ENCODE measurements at places on chromosomes 11 and 22. TPM values are rescaled to one million over a fixed set of nuclear protein-coding genes. Genes with fewer than 3 reads are reported as not detected.

GRCh38 chr22:39940757-39941305, 19.4 kb upstream of the TMA7B start:
- no peak for DNase-seq

DNA sequence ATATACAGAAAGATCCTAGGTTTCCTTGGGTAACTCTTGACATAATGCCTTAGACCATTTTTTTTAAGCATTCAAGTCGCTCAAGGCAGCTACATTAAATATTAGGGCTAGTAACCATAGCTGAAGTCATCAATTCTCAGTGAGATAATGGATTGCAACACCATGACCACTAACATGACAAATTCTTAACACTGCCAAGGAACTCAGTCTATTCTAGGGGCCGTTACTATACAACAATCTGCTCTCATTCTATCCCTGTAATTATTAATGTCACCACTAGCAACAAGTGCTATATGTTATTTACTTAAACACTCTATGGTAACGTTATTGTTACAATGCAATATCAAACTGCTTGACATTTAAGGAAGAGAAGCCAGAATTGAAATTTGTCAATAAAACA, 3.2 kb upstream of the STK33 start:
- DNase-seq: no peak

Gene KRTAP5-11
- not detected for total RNA-seq

Gene MOGAT2
- 0.32 TPM for total RNA-seq

- no peak for DNase-seq
Measured at GRCh38 chr11:12901272-12901671, 107.8 kb upstream of the RASSF10 start.

DNA sequence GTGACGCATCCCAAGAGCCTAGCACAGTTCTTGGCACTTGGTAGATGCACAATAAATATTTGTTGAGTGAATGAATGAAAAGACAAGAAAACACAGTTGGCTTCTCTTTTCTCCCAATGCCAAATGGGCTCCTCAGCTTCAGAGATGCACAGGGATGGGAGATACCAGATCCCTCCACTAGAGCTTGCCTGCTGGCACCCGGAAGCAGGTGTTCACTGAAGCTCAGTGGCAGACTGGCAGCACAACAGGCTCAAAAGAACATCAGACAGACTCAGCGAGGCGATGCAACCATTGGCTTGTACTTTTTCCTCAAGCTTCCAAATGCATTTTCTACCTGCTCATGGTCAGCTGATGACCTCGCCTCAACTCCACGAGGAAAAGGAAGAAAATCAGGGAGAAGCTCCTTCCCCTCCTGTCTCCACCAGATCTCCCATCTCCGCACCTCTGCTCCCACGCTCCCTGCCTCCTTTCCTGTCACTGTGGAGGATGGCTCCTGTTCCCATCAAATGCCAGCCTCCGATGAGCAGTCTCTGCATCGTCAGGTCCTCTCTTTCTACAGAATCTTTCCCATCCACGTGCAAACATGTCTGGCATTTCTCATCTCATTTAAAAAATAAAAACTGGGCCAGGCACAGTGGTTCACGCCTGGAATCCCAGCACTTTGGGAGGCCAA, 5.8 kb downstream of the RAPSN start:
- no peak for DNase-seq

- no peak for DNase-seq
Measured at GRCh38 chr22:40345815-40346184, 500 bp upstream of the ADSL start.

GRCh38 chr11:2314136-2314524, 12.3 kb downstream of the TSPAN32 start:
- DNase-seq: no peak

Gene DBX1
- not detected for total RNA-seq

DNA sequence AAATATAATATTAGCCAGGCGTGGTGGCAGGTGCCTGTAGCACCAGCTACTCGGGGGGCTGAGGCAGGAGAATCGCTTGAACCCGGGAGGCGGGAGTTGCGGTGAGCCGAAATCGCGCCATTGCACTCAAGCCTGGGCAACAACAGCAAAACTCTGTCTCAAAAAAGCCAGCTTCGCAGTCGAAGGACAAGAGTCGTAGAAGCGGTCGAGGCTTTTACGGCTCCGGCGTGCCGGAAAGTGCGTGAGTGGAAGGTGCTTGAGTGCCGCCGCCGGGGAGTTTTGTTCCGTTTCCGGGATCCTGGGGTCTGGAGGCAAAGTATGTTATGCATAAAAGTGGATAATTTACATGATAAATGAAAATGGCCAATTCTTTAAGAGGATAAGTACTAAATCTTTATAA, 43.6 kb downstream of the SYN3 start:
- no peak for DNase-seq

DNA sequence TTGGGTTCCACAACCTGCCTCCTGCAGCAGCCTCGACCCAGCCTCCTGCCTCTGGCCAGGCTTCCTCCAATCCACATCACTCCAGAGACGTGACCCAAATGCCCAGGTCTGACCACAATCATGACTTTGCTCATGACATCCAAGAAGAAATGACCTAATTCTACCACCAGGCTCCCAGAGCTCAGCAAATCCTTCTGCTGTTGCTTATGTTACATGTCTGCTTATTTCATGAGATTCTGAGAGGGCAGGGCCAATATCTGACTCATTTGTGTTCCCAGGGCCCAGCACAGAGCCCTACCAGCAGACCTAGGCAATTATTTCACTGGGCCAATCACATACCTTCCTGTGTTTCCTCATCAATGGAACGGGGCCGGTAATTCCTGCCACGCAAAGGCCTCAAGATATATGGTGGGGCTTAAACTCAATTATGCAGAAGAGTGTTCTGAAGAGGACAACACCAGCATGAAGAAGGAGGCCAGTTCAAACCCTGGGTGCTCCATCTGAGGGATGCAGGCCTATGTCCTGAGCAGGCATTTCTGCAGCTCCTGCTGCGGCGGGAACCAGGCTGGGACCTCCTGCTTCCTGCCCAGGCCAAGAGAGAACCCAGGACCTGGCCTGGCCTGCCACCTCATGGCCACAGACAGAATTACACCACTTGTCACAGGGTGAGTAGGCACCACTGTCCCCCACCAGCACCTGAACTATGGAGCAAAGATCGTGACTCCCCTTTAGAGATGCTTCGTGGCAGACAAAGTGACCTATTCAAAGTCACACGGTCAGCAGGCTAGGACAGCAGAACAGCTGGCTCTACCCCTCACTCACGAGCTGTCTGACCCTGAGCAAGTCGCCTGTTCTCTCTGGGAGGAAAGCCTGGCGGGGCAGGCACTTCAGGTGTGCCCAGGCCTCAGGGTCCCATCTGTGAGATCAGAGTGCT, 5.9 kb downstream of the CENPM start:
- peak; percentile 80 for DNase-seq

GRCh38 chr11:12048936-12049790, 40.7 kb upstream of the DKK3 start:
- no peak for DNase-seq

DNA sequence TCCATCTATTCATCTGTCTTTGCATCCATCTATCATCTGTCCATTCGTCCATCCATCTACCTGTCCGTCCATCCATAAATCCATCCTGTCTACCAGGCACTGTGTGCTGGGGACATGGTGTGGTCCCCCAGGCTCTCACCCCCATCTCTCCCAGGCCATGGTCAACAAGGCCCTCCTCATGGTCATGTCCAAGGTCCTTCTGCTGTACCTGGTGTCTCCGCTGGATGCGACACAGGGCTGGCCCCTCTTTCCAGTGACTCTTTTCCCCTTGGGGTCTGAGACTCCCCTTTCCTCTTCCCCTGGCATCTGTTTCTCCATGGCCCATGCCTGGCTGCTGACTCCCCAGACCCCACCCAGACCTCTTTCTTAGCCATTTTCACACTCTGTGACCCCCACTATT, 4.5 kb downstream of the IGLL1 start:
- no peak for DNase-seq

- no peak for DNase-seq
Measured at GRCh38 chr11:111334532-111335502, 36.5 kb downstream of the POU2AF3 start.

DNA sequence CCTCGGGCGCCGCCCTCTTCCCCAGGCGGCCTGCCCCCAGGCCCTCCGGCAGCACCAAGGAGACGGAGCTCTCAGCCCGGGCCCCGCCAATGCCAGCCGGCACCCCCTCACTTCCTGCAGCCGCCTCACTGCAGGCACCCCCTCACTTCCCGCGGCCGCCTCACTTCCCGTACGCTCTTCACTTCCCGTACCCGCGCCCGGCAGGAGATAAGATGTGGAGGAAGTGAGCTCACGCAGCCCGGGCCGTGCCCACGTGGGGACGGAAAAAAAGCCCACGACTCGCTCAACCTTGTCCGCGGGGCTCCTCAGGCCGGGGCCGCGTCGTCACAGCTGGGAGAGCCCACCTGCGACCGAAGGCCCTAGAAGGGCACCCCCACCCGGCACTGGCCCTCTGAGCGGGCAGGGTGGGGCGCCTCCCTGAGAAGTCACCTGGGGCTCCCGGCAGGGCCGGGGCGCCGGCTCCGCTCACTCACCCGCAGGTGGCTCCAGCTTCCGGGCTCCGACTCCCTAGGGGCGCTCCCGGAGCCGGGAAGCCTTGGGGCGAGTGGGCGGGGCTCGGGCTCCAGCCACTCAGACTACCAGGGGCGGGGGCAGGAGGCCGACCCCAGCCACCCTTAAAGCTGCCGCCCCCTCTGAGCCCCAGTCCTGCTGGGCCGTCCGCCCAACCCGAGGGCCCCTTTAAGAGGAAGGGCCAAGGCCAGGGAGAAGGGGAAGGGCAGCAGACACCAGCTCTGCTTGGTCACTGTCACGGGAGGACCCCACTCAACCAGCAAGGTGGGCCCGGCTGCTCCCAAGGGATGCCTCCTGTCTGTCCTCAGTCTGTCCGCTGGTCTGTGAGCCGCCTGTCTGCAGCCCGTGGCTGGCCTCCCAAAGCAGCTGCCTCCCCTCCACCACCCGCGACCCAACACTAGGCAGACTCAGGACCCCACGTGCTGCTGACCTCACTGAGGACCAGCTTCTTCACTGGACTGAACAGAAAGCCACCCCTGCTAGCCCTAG, 31.4 kb downstream of the PISD start:
- DNase-seq: peak; percentile 65

GRCh38 chr11:117913736-117914397, 15.3 kb downstream of the TMPRSS13 start:
- DNase-seq: no peak

Gene OR8B2
- total RNA-seq: not detected

DNA sequence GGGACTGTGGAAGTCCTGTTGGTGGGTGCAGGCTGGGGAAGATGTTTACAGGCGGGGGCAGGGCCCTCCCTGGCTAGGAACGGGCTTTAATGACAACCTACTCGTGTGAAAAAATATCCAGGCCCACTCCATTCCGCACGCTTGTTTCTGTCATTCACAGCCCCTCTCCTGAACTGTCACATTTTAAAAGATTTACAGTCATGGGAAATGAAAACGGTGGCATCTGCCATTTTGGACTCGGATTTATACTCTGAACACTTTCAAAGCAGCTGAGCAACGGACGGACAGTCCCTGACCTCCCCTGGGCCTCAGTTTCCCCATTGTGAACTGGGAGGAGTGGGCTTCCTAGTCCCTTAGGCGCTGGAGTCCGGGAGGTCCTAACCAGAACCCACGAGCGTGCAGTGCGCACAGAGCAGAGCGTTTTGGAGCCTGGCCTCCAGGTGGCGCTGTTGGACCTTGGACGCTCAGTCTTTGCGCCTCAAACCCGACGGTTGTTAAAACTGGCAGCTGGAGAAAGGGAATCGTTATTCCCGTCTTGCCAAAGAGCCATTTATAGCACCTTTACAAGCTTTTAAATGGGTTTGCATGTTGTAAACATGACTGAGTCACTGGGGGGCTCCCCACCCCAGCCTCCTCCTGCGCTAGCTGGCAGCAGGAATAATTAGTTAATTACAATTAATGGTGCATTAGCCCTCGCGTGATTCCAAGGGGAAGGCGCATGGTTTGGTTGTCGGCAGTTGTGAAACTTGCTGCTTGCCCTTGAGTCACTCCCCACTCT, 75.3 kb downstream of the FBLN1 start:
- peak; percentile 86 for DNase-seq

DNA sequence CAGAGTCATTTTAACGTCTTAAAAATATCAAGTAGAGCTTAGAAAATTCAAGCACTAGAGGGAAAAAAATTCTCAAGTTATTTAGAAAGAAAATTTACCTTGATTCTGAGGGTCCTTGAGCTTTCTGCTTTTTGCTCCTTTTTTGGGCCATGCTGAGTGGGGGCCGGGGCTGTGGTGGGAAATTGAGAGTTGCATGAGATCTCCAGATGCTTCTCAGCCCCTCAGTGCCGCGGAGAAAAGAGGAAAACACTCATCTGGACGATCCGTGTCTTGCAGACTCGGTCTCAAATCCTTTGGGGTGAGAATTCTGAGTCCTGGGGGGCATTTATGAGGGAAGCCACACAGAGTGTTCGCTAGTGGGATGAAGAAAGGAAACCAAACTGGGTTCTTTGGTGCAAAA, 700.8 kb downstream of the TBC1D22A start:
- no peak for DNase-seq

- peak; percentile 7 for DNase-seq
Measured at GRCh38 chr22:28024422-28024888, 105.4 kb upstream of the PITPNB start.

Data from breast epithelium (tissue), 4 donors.